Left colon (tissue), 2 donors: ENCODE measurements at places on chromosomes 4 and X. TPM values are rescaled to one million over a fixed set of nuclear protein-coding genes. Genes with fewer than 3 reads are reported as not detected.

The FGF13 gene
- total RNA-seq: 1.8 TPM

- DNase-seq: no peak
Observed at GRCh38 chr4:11436084-11436483, 7.4 kb upstream of the HS3ST1 start.

- DNase-seq: no peak
Observed at GRCh38 chrX:135170877-135171519, at the start of gene CT55. Gene CT55, minus strand, starts transcription at chrX:135171398. Its CDS starts 227 bp downstream, at chrX:135171171.

DNA sequence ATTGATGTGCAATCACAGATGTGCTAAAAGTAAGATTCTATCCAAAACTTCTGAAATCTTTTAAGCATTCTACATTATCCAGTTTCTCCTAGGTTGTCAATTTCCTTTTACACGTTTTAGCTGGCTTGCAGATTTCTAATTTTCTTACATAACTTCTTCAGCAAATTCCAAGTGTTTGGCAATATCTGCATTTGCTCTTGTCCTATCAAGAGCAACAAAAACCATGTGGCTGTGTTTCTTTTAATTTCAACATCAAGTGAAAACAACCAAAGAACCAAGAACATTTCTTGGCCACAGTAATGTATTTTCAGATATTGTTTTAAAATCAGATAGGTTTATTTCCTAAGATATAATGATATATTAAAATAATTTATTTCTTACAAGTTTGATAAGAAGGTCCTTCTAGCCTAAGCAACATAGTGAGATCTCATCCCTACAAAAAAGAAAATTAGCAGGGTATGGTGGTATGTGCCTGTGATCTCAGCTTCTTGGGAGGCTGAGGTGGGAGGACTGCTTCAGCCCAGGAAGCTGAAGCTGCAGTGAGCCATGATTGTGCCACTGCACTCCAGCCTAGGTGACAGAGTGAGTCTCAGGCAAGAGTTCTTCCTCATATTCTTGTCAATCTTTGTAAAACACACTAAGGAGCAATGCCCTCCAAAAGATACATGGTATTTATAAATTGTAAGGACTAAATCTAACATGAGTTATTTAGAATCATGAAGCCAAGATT lies 131.4 kb upstream of the NAP1L5 start:
- DNase-seq: no peak

GRCh38 chrX:386239-386767 lies 404 bp downstream of the PPP2R3B start:
- peak; percentile 32 for DNase-seq
